ENCODE measurements at places on chromosomes 12 and 14.

DNA sequence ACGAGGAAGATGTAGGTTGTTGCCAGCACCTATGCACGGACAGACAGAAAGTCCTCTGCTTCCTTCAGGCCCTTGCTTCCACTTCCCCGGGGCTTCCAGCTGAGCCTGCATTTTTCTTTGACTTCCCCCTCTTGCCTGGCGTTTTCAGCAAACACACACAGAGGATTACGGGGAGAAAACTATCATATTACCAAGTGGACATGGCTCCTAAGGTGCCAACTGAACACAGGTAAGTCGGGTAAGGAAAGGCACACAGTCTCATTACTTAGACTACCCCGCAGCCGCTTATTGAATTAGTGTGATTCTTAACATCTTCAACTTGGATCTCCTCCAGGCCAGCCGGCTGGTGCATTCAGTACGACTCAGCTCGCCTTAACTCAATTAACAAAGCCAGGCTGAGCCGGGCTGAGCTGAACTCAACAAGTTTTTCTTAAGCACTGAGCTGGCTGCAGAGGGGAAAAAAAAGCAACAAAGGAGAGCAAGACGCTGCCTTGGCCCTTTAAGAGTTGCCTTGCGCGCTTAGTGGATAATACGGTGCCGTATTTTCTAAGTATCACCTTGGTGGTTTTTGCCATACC is 19.2 kb upstream of the MAP1LC3B2 start:
- no peak for DNase-seq

- no peak for DNase-seq
Observed at GRCh38 chr14:25090716-25091454, 40.9 kb upstream of the STXBP6 start.

DNA sequence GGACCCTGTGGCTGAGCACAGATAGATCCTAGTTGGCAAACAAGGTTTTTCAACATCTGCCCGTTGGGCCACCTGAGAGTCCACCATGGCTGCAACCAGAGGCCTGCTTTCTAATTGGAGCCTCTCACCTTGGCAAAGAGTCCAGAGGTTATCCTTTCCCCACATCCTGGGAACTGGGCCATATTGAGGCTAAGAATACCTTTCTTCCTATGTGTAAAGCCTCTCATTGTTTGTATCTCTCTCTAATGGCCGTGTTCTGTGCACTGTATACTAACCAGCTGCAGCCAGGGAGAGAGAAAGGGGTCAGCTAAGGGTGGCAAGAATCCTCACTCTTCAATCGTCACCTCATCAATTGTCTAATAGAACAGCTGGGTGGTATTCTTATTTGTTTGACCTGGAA is 79.1 kb upstream of the ST8SIA1 start:
- no peak for DNase-seq

DNA sequence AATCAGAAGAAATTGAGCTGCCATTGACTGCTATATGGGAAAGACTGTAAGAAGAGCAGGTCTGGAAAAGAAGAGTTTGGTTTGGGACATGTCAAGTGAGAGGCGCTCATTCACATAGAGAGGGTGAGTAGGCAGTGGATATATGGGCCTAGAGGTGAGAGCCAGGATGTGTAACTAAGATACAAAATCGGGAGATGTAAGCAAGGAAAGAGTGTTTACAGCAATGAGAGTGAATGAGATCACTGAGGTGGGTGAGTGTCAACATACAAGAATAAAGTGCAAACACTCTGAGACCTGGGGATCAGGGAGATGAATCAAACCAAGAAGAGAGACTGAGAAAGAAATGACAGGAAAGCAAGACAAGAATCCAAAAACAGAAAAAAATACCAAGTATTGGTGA is 58.0 kb upstream of the RTRAF start:
- no peak for DNase-seq

DNA sequence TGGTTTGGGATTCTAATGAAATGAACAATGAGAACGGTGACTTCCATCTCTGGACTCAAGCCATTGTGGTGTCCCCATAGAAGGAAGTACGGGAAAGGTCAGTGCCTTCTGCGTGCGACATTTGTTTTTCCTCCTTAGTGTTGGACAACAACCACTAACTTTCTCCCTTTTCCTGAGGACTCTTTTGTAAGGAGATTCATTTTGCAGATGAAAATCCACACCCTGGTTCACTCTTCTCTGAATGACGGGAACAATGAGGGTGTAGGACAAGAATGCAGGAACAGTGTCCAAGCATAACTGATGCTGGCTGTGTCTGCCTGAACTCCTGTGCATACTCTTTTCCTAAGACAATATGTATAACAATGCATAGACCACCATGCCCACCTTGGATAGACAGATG is 176.4 kb downstream of the STXBP6 start:
- DNase-seq, result no peak

DNA sequence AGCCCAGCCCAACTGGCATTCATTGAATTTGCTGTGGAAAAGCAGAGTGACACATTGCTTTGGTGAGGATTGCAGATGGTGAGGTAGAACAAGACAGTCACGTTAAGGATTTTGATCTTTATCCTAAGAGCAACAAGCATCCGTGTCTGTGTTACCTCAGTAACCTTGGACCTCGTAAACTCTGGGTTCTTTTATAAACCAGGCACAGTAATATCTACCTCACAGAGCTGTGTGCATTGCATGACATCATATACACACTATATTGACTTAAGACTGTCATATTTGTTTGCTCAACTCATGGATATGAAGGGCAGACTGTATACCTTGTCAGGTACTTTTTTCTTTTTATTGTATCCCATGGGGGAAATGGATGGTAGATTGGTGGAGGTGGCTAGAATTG is 156.2 kb downstream of the ETV6 start:
- DNase-seq, result no peak

- DNase-seq, result no peak
Observed at GRCh38 chr14:29454026-29454693, 473.5 kb downstream of the PRKD1 start.

DNA sequence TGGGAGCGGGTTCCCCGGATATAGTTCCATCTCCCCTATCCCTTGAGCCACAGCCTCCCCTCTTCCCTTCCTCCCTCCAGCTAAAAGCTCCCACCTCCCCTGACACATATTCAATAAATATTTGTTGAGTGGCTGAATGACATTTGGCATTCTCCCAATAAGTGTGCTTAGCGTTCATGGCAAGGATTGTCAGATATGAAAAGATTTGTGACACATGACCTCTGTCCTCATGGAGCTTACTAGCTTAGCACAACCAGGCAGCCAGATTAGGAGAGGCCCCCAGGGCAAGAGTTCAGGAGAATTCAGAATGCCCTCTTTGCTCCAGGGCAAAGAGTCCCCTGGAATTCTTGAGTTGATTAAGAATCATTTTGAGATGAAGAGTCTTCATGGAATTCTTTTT is 22.5 kb upstream of the SLC6A12 start:
- DNase-seq, result no peak

GRCh38 chr14:73888971-73889370 is 2.3 kb downstream of the ZNF410 start:
- no peak for DNase-seq

DNA sequence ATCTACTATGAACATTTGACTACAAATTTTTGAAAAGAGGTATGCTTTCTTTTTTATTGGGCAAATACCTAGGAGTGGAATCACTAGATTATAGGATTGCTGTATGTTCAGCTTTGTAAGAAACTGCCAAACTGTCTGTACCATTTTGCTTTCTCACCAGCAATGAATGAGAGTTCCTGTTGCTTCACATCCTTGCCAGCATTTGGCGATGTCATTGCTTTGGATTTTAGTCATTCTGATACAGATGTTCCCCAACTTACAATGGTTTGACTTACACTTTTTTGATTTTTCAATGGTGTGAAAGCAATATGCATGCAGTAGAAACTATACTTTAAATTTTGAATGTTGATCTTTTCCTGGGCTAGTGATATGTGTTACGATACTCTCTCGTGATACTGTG is 328.7 kb downstream of the RAD51B start:
- no peak for DNase-seq

GRCh38 chr14:79693935-79694334 is 517.4 kb downstream of the DIO2 start:
- DNase-seq, result no peak

DNA sequence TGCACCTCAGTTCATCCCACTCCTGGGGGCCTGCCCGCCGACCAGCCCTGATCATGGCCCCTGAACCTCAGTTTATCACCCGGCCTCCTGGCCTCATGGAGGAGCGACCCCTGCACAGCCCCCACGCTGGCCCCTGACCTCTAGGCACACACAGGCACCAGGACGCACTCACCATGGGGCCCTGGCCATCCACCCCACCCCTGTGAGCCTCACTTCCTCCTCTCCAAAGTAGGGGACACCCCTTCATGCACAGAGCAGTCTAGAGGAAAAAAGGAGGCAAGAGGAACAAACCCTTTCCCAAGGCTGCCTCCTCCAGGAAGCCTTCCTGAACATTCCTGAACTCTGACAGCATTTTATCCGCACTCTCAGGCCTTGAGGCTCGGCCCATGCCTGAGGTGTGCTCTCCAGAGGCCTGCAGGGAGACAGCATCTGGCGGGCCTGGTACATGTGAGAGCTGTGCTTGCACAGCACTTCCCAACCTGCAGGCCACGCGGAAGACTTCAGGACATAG is 39.4 kb downstream of the CCNK start:
- no peak for DNase-seq

GRCh38 chr12:119869720-119870119 is 7.4 kb downstream of the CIT start:
- DNase-seq, result no peak

- DNase-seq, result peak; percentile 23
Observed at GRCh38 chr12:100163416-100164152, 20.9 kb upstream of the BLTP3B start.

GRCh38 chr14:87457720-87458119 is 535.3 kb downstream of the GALC start:
- DNase-seq, result no peak

GRCh38 chr12:22738945-22739344 is 114.0 kb downstream of the ETNK1 start:
- no peak for DNase-seq

- DNase-seq, result no peak
Observed at GRCh38 chr14:79543967-79544697, 667.2 kb downstream of the DIO2 start.

- DNase-seq, result no peak
Observed at GRCh38 chr12:16299403-16299802, 21.9 kb upstream of the SLC15A5 start.

GRCh38 chr14:100076606-100077005 is 11.4 kb downstream of the EVL start:
- DNase-seq, result no peak

- DNase-seq, result no peak
Observed at GRCh38 chr12:66176105-66176900, 6.5 kb upstream of the TMBIM4 start.

DNA sequence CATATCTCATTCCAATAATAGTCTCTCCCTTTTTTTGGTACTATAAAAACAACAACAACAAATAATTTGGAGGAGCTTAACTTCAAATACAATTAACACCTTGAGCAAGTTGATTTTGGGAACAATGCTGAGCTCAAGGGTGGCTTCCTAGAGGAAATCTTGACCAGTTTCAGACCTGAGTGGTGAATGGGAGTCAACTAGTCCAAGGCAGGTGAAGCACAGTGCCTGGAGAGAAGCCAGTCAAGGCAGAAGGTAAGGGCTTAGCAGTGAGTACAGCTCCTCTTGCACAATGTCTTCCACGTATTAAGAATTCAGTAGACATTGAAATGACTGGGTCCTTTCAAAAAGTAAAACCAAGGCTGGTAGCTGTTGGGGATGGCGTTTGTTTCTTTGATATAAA is 444.8 kb downstream of the ATP23 start:
- DNase-seq, result no peak

- DNase-seq, result no peak
Observed at GRCh38 chr12:27009881-27010301, 4.3 kb downstream of the TM7SF3 start.

DNA sequence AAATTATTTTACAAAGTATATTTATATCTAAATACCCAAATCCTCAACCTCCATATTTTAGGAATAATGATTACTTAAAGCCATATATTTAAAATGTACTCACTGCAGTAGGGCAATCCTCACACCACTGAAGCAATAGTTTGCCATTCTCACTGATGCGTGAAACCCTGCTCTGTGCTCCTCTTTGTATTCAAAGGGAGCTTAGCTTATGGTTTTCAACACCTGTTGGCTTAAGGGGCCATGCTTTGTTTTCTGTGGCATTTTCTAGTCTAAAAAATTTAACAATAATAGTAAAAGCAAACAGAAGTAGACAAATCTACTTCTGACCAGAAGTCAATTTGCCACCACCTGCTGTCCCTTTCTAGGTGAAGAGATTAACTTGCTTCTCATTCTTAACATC is 294.6 kb downstream of the FLRT2 start:
- no peak for DNase-seq

- no peak for DNase-seq
Observed at GRCh38 chr14:81890020-81890419, 356.4 kb upstream of the SEL1L start.

GRCh38 chr12:54984658-54985376 is at the start of gene TESPA1:
Gene TESPA1, minus strand, starts transcription at chr12:54984762. Its CDS starts 10,200 bp downstream, at chr12:54974562.
- peak; percentile 51 for DNase-seq

- DNase-seq, result no peak
Observed at GRCh38 chr14:96254687-96255086, 1.3 kb upstream of the BDKRB1 start.

DNA sequence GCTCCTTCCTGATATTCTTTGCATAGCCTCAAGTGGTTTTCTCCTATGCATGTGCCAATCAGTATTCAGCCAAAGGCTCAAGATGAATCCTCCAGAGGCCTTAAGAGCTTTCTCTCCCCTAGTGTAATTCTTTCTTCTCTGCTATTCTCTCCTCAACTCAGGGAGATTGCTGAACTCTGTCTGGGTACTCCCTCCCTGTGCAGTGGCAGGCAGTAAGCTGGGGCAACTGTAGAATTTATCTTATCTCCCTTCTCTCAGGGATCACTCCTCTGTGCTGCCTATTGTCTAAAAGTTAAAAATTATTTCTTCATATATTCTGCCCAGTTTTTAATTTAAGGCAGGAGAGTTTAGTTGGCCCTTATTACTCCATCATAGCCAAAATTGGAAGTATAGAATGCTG is 28.5 kb upstream of the RTRAF start:
- no peak for DNase-seq

DNA sequence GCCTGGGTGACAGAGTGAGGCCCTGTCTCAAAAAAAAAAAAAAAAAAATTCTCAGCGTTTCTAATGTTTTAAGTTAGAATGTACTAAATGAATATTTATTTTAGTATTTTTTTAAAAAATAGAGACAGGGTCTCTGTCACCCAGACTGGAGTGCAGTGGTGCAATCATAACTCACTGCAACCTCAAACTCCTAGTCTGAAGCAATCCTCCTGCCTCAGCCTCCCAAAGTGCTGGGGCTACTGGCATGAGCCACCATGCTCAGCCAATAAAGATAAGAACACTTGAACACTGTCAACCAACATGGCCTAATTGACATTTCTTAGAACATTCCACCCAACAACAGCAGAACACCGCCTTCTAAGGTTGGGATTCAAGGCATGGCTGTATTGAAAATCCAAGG is 5.1 kb upstream of the DYNC1H1 start:
- DNase-seq, result no peak

DNA sequence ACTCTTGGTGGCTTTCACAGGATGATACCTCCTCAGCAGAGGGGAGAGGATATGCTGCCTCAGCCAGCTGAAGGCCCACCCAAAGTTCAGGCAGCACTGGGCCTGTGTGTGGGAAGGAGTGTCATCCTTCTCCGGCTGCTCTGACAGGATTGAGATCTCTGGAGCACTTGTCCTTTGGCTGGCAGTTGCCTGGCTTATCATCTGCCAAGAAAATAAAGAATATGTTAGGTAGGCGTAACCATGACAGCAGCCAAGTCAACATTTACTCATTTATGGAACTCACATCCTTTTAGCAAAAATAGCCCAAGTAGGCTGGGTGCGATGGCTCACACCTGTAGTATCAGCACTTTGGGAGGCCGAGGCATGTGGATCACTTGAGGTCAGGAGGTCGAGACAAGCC is 68.5 kb downstream of the PPFIBP1 start:
- DNase-seq, result no peak

Measured in stimulated activated CD4-positive, alpha-beta T cell treated with anti-CD3 and anti-CD28 coated beads, Interleukin-1b, Interleukin-23, amount 100 ng/mL, for 24 hours (primary cell).